ENCODE measurements at places on chromosomes 12 and 14.

DNA sequence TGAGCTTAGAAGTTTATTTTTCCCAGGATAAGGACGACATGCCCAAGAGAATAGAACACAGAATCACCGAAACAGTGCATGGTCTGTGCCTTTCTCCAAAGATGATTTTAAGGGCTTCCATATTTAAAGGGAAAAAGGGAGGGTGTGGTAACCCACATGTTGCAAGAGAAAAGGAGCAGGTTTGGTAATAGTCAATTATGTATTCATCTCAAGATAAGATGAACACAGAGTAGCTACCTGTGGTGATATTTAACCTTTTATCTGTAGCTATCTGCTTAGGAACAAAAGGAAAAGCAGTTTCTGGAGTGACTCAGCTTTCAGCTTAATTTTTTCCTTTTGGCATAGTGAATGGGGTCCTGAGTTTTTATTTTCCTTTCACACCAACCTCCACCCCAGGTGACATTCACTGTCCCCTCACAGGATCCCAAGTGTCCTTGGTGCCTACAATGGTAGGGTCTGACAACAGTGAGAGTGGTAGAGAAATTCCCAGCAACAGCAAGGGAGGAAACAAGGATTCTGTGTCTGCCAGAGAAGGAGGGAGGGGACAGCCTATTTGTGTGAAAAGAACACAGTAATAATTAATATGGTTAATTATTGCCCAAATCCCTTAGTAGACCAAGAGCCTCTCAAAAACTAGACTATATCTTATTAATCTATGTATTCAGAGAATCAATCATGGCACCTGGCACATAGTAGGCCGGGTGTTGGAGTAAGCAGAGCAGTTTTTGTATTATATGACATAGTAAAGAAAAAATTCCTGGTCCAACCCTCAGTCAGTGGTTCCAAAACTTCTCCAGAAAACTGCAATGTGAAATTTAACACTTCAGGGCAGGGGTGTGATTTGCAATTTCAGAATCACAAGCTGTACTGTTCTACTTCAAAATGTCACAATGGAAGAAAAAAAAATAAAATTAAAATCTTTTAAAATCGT, 154.5 kb downstream of the PHLDA1 start:
- DNase-seq, result no peak

DNA sequence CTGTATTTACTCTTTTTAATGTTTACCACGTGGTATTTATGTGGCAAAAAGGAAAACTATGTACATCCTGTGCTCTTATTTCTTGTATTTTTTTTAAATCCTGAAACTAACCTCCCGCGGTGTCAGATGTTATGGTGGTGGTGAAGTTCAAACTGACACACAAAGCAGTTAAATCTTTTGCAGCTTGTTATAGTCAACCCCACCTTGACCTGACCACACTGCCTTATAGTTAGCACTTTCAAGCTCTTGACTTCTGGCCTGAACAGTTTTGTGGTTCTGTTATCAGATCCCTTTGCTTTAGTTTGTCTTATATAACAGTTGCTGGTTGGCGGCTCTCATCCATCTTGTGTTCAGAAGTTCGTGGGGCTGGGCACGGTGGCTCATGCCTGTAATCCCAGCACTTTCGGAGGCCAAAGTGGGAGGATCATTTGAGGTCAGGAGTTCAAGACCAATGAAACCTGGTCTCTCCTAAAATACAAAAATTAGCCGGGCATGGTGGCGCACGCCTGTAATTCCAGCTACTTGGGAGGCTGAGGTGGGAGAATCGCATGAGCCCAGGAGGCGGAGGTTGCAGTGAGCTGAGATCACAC, 2.1 kb downstream of the UNG start:
- no peak for DNase-seq

GRCh38 chr12:120710031-120710804, at the start of gene UNC119B:
TSS of gene UNC119B (plus strand) at chr12:120710458. CDS start at chr12:120710475, 17 bp downstream.
- peak; percentile 92 for DNase-seq

- DNase-seq, result peak; percentile 32
Observed at GRCh38 chr14:61469781-61470180, 148.4 kb downstream of the PRKCH start.

DNA sequence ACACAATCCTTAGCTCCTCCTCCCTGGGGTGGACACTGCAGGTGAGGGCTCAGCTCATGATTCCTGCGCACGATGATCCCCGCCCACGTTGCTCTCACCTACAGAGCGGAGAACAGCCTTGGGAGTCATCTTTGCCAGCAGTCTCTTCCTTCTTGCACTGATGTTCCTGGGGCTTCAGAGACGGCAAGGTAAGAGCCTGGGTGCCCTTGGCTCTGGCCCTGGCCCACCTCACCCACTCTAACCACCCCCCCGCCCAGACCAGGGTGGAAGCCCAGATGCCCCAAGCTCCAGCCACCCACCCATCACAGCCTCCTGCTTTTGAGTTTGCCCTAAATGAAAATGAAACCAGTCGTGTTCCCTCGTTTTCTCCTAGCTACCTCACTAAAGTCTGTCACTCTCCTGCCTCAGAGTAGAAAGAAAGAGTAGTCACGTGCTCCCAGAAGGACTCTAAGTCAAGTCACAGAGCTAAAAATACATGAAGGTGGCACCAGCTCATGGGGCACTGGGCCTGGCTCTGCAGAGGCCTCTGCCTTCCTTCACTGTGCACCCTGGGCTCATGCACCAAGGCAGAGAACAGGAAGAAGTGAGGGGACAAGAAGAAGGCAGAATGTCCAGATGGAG, 9.0 kb downstream of the TAPBPL start:
- DNase-seq, result no peak

DNA sequence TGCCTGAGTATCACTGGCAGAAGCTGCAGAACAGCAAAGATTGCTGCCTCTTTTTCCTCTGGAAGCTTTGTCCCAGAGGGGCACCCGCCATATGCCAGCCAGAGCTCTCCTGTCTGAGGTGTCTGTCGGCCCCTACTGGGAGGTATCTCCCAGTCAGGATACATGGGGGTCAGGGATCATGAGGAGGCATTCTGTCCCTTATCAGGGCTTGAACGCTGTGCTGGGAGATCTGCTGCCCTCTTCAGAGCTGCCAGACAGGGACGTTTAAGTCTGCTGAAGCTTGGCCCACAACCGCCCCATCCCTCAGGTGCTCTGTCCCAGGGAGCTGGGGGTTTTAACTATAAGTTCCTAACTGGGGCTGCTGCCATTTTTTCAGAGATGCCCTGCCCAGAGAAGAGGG, 20.3 kb downstream of the CLEC2B start:
- no peak for DNase-seq

DNA sequence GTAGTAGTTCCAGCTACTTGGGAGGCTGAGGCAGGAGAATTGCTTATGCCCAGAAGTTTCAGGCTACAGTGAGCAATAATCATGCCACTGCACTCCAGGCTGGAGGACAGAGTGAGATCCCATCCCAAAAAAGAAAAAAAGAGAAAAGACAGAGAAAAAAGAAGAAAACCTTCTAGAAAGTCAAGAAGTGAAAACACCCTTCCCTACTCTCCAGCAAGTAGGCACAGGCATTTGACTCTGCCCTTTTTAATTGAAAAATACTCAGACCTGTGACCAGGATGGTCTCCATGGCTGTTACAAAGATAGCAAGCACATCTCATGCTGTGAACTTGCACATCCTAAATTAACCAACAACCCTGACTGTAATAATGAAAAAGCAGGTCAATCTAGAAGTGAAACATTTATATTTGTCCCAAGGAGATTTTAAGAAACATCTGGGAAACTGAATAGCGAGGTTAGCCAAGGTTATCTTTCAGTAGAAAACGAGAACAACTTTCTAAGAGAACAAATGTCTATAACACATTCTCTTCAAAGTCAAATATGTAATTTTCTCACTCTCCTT, 2.0 kb downstream of the TMTC1 start:
- no peak for DNase-seq

DNA sequence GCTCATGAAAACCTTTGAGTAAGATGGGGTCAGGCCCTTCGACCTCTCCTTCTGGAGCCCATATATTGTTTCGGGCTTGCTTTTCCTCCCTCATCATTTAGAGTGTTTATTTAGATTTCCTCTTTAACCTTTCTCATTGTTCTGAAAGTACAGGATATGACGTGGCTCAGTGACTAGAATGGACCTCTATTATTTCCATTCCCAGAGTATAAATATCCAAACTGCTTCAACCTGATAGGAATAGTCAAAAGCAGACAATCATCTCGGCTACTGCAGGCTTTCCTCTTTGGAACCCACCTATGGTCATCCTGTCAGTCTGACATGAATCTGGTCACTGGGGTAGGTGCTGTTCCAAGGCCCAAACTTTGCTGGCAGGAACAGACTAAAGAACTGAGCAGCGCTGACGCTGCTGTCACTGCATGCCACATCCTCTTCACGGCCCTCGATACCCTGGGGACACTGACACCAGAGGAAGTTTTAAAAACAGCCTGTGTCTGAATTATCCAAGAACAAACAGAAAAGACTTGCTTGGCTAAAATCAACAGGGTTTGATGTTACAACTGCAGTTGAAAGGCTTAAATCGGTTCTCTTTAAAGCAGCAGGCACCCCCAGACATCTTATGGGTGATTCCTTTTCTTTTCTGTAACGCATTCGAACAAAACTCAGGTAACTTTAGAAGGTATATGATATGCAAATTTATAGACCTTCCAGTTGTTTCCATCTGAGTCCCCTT, 5.0 kb upstream of the DDX47 start:
- no peak for DNase-seq

- no peak for DNase-seq
Observed at GRCh38 chr12:69886715-69887114, 61.7 kb downstream of the MYRFL start.

DNA sequence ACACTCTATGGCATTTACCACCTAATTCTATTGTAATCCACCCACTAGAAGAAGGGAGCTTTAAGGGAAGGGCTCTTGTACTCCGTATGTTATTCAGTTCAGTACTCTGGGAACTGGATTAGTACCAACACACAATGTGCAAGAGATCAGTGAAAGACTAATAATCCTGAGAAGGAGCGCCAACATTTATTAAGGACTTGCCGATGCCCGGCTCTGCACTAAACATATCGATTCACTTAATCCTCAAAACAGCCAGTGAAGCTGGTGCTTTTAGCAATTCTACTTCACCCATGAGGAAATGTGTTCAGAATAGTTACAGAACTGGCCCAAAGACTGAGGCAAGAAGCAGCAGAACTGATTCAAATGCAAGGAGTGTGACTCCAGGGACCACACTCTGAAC, 80.9 kb downstream of the RPS6KA5 start:
- DNase-seq, result no peak

DNA sequence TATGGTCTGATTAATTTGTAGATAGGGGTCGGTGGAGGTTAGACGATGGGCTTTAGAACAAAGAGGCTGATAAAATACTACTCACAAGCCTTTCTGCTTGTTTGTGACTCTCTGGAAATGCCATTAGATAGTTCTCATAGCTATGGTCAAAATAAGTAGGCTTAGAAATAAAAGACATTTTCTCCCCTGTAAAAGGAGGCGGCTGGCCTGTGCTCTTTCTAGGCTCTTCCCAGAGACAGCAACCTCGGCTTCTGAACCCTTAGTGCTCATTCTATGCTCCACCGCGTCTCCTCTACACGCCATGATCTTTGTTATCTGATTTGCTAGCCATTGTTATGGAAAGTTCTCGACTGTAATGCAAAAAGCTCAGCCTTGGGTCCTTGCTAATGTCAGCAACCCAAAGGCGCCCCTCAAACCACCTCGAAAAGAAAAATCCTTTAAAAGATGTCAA, 64.5 kb downstream of the CRADD start:
- peak; percentile 61 for DNase-seq

DNA sequence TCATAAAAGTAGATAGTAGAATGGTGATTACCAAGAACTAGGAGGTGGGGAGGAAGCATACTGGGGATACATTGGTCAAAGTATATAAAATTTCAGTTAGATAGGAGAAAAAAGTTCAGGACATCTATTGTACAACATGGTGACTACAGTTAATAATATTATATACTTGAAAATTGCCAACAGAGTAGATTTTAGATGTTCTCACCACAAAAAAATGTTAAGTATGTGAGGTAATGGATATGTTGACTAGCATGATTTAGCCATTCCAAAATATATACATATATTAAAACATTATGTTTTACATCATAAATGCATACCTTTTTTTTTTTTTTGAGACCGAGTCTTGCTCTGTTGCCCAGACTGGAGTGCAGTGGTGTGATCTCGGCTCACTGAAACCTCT, 31.0 kb downstream of the TMEM116 start:
- no peak for DNase-seq

DNA sequence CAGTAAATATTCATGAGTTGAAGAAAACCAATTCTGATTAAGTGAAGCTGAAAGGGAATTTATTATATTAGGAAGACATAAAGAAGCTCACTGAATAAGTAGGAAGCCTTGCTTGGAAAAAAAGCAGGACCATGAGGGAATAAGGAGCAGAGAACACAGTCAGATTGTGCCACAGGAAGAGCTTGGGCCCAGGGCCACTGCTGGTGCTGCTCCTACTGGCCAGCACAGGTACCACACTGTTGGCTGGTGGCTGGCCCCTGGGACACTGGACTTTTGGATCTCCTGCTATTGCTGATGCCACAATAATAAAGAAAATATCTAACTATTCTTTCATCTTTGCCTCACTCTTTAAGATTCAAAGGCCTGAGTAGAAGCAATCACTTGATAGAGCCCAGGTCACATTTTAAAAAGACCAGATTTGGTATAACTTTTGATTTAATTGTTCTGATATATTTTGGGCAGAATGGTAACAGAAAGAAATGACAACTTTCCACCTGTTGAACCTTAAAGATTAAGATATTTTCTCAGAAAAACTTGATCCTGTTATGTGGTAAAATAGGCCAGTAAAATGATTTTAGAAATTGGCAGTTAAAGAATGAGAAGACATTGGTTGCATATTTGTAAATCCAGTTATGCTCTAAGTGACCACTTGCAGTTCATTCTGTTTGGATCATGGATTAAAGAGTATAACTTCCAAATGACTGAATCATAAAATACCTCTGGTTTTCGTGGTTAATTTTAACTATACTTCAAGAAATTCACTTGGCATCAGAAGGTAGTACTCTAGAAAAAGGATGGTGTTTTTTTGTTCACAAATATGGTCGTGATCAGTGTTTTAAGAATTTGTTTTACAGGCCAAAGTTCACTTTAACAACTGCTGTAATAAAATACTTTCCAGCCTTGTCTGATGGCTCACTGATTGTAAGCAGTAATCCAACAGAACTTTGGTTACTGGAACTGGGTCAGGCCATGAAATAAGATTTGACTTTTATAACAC, 68.3 kb downstream of the DERA start:
- DNase-seq, result no peak

DNA sequence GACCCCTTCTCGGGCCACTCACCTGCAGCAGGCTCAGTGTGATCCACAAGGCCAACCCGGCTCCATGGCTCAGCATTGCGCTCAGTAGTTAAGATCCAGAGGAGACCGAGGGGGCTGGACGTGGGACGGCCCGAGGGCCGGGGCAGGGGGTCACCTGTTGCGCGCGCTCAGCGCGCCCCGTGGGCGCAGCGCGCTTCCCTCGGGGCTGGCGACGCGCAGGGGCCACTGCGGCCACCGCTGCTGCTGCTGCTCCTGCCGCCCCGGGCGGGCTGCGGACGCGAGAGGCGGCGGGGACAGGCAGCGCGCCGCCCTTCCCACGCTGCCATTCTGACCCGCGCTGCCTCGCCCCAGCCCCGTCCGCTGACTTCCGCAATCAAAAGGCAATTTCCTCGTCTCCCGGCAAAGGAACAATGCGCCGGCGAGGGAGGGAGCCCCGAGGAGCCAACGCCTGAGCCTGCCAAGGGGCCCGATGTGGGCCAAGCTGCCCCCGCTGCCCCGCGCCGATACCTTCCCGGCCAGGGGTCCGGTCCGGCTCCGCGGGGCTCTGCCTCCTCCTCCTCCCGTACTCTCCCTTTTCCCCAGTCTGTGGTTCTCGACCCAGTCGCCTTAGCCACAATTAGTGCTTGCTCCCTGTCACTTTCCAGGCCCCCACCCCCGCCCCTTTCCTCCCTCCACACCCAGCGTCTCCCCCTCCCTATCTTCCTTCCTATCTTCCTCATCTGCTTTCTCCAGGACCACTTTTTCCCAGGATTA, 27.3 kb downstream of the PTPRB start:
- DNase-seq, result peak; percentile 62

All from ecto neural progenitor cell (in vitro differentiated cells).